Activated T-helper 1 cell treated with anti-CD3 and anti-CD28 coated beads, Interleukin-12 subunit alpha, Interleukin-12 subunit beta, Interleukin-2, Interleukin-4 antibody, amounts not matched to agents 30 ng/mL and 10 ng/mL and 1 ng/mL, durations not matched to agents 14 hours and 24 hours and 36 hours (primary cell): ENCODE measurements at places on chromosomes 5 and 9.

DNA sequence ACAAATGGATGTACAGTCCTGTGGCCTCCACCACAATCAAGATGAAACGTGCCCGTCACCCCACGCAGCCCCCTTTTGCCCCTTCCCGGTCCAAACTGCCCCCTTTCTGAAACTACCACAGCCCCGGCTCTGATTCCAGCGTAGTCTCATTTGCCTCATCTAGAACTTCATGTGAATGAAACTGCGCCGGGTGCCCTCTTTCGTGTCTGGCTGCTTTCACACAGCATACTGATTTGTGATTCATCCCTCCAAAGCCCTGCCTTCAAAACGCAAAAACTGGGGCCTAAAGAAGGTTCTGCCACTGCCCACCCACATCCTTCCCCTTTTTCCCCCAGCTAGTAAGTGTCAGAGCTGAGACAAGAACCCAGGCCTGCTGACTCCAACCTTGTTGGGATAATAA lies 31.5 kb upstream of the NCS1 start:
- DNase-seq = no peak

GRCh38 chr9:135321580-135321979 lies 158.0 kb upstream of the PPP1R26 start:
- no peak for DNase-seq

DNA sequence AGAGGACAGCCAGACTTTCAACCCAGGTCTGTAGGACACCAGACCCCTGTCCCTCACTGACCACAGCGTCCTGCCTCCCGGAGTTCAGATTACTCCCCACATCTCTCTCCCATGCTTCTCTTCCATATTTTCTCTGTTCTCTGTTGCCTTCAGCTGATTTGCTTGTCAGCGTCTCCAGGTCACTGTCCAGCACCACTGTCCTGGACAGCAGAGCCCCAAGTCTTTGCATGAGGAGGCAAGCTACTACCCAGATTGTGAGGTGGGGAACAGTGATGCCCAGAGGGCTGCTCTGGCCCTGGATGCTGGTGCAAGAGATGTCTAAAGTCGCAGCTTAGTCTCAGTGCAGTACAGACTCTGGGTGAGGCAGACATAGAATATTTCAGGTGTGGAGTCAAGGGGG lies 48.0 kb upstream of the C5orf58 start:
- DNase-seq = no peak

DNA sequence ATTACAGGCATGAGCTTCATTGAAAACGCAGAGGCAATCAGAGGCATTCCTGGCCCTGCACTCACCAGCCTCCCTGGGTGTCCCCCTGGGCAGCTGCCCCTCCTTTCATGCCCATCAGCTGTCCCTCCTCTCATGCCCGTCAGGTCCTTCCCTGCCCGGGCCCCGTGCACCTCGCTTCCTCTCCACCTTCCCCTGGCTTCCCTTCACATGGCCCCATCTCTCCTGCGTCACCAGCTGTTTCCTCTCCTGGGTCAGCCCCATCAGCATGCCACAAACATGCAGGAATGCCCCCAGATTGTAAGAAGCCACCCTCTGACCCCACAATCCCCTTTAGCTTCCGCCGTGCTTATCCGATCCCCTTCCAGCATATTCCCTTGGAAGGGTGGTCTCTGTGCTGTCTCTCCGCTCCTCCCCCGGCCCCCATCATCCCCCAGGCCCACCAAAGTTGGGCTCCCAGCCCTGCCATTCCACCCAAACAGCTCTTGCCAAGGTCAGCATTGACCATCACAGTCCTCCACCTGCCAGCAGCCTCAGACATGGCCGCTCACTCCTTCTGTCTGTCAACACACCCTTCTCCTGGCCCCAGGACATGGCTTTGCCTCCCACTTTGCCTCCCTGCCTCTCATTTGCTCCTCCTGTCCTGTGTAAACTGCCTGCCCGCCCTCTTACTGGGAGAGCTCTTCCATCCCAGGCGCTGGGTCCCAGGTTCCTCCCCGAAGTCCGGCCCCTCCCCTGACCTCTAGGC lies 98.6 kb upstream of the IER5L start:
- no peak for DNase-seq

GRCh38 chr5:56164376-56164775 lies 68.8 kb downstream of the ANKRD55 start:
- DNase-seq = no peak
